ENCODE measurements at places on chromosomes 11 and 22.

DNA sequence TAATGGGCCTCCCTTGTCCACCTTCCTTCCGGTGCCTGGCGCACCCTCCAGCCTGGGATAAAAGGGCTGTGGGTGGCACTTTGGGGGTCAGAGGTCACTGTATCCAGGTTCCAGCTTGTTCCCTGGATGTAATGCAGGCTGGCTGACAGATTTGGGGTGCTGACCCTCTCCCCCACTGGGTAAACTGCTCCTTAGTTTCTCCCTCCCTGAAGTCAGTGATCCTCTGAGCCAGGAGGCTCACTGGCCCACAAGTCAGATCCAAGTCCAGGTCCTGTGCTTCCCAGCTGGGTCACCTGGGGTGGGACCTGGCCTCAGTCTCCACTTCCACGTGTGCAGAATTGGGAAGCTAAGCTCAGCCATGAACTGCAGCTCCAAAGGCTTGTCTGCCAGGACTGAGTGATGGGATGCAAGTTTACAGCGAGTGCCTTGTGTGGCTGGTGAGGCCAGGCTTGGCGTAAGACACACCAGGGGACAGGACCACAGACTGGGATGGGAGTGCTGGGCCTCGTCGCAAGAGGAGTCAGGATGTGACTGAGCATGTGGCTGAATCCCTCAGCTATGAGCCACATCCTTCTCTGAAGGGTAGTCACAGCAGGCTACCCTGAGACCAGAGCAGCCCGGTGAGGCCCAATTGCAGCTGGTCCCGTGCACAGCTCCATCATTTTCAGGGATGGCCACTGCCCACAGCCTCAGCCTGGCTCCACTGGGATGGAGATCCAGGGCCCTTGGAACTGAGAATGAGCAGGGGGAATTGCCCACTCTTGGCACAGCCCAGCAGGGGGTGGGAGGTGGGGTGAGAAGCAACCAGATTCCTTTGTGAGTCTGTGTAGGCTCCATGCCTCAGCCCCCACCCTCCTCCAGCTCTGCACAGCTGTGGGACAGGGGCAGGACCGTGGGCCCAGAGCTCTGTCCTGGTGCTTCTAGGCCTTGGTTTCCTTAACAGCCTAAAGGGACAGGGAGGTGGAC is 7.2 kb downstream of the SHISA8 start:
- no peak for DNase-seq

DNA sequence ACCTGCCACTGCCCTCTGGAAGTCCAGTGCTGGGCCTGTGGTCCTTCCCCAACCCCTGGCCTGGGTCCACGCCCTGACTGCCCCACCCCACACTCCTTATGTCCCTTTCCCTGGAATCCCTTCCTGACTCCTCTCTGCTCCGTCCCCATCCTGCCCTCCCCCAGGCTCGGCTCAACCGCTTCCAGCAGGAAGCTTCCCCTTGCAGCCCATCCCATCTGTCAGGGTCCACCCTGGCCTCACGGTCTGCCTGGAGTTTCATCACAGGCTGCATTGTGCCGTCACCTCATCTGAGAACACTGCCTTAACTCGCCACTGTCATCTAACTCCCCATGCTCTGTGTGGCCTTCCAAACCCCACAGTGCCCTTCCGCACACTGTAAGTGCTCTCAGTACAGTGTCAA is 64.3 kb downstream of the NAT10 start:
- DNase-seq = no peak

GRCh38 chr11:126981635-126982034 is 18.9 kb downstream of the KIRREL3 start:
- DNase-seq = no peak

DNA sequence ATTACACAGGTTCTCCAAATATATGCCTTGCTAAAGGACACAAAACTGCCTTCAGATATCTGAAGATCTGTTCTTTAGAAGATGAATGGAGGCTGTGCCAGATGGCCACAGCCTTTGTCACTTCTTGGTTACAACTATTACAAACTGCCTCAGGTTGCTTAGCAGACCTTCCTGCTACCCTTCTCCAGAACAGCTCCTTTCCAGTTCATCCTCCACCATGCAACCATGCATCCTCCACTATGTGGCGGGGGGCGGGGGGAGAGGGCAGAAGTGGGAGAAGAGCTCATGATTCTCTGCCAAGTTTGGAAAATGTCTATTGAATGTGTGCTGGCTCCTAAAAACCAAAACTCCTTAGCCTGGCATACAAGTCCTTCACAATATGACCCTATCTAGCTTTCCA is 267.5 kb downstream of the TTC28 start:
- no peak for DNase-seq

DNA sequence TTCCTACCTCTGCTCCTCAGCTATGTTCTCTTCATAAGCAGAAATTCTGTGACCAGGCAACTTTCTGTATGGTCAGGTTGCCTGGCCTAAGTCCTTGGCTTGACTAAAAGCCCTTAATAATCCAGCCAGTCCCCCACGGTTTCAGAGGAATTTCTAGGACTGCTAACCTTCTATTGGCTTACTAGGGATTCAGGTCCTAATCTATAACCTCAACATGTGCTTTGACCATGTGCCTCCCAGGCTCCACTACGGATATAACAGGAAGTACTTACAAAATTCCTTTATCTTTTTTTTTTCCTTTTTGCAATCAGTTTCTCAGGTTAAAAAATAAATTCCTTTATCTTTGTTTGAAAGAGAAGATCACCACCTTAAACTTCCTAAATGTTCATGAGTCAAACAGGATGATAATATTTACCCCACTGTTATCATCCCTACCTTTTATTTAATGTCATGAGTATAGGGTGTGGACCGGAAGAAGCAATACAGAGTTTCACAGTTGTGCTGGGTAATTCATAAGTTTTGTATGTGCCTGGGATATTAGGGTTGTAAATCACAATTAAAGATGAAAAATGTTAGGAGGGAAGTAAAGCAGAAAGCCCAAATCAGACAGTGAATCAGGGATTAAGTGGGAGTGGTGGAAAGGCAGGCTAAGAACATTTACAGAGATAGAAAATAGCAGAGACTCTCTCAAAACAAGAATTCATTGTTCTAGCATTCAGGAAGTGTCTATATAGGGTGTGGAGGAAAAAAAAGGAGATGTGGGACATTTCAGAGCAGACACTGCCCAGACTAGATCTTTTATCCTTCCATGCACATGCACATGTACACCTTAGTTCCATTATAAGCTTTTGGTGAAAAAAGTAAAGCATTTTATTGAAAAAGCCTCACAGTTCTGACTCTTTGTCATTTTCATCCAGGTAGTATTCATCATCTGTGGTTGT is 10.7 kb upstream of the POGLUT3 start:
- peak; percentile 17 for DNase-seq

- no peak for DNase-seq
These were observed 37.4 kb downstream of the KCNQ1 start for GRCh38 chr11:2482204-2482603.

GRCh38 chr22:45402466-45402985 is 10.9 kb downstream of the SMC1B start:
- DNase-seq = no peak

- DNase-seq = peak; percentile 92
These were observed 19.5 kb downstream of the TXN2 start for GRCh38 chr22:36461665-36462649.

Measured in mammary epithelial cell (primary cell).